ENCODE measurements at places on chromosomes 2 and 18.

- peaks cover 70% of the 10 kb centered on the region for H3K4me1 ChIP-seq
- peak overlapping the region; percentile 87 for H3K4me3 ChIP-seq
- H3K27ac ChIP-seq, result peak overlapping the region; percentile 92
- H3K27me3 ChIP-seq, result no peaks in the 10 kb centered on the region
Observed at GRCh38 chr2:64643838-64644457, 9.8 kb downstream of the SERTAD2 start.

GRCh38 chr18:23918395-23919032, 96.0 kb upstream of the TTC39C start:
- peak; percentile 58 for DNase-seq
- peaks cover 28% of the 10 kb centered on the region for H3K27me3 ChIP-seq
- H3K4me1 ChIP-seq, result peaks cover 19% of the 10 kb centered on the region

GRCh38 chr18:49924293-49924983, 111.1 kb upstream of the ACAA2 start:
- peaks cover 49% of the 10 kb centered on the region for H3K27me3 ChIP-seq
- no peak for DNase-seq
- no peaks in the 10 kb centered on the region for H3K4me1 ChIP-seq
- no peak overlapping the region for H3K4me3 ChIP-seq

DNA sequence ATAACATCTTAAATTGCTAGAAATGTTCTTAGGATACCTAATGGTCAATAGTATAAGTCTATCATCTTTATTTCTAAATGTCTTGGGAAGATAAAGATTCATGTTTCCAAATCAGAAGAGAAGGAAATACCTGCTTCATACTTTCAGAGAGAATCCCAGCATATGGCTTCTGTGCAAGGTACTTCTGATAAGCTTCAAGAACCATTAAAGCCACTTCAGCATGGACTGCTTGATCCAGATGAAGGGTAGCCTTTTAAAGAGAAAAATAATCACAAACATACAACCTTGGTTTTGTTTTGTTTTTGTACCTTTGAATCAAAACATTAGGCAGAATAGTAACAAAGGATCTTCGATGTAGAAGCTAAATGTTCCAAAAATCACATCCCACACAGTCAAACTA, 44.0 kb downstream of the EPG5 start:
- peaks cover 45% of the 10 kb centered on the region for H3K36me3 ChIP-seq
- peaks cover 1% of the 10 kb centered on the region for H3K4me1 ChIP-seq
- H3K27me3 ChIP-seq, result no peaks in the 10 kb centered on the region

DNA sequence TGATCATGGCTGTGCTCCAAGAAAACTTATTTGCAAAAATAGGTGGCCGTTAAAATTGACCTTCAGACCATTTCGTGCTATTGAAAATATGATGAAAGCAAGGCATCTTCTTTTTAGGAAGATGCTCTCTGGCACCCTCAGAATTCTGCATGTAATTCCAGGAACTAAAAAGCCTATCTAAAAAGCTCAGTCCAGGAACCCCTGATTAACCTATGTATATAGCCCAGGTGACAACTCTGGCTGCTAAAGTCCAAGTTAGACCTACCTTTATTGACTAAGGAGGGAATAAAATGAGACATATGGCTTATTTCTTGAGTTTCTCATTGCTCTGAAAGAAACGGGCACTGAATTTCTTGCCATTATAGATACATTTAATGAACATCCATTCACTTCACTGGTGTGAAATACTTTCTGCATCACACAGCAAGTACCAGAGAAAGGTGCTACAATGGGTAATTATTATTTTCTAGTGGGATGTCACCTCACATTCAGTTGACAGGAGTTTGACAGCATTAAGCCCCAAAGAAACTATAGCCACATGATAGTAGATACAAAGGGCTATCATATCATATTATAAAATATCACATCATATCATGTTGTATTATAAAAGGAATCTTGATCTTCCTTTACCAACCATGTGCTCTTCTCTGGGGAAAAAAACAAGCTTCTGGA, 83.8 kb downstream of the EPHA4 start:
- H3K27ac ChIP-seq, result no peak overlapping the region
- peaks cover 11% of the 10 kb centered on the region for H3K27me3 ChIP-seq
- H3K4me1 ChIP-seq, result no peaks in the 10 kb centered on the region
- H3K4me3 ChIP-seq, result no peak overlapping the region
- DNase-seq, result no peak

DNA sequence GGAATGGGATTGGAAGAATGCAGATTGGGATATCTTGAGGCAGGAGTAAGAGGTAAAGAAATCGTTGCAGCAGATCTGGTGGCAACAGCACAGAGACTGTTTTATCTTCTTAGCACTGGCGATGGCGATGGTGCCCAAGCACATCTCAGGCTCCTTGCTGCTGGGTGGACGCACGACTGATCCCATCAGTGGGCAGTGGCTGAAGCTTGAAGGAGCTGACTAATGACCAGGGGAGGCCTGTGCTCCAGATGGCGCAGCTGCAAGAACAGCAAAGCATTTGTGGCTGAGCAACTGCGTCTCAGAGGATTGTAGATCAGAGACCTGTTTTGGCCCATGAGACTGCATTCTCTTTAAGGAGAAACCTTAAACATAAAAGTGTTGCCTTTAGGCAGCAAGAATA, 54.6 kb downstream of the GALR1 start:
- no peak overlapping the region for H3K4me3 ChIP-seq
- no peak overlapping the region for H3K27ac ChIP-seq
- peaks cover 5% of the 10 kb centered on the region for H3K27me3 ChIP-seq

GRCh38 chr18:59909289-59910036, 9.7 kb downstream of the PMAIP1 start:
- H3K4me1 ChIP-seq, result peaks cover 52% of the 10 kb centered on the region
- H3K27me3 ChIP-seq, result no peaks in the 10 kb centered on the region
- H3K27ac ChIP-seq, result no peak overlapping the region
- peaks cover 9% of the 10 kb centered on the region for H3K36me3 ChIP-seq
- no peak for DNase-seq

DNA sequence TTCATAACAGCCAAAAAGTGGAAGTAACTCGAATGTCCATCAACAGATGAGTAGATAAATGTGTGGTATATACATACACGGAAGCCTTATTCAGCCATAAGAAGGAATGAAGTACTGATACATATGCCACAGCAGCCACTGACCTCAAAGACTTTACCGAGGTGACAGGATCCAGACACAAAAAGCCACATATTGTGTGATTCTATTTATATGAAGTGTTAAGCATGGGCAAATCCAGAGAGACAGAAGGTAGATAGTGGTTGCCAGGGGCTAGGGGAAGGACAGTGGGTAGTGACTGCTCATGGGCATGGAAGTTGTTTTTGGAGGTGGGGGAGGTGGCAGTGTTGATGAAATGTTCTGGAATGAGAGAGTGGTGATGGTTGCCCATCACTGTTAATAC, 33.9 kb downstream of the ZAP70 start:
- H3K36me3 ChIP-seq, result peaks cover 34% of the 10 kb centered on the region
- peaks cover 45% of the 10 kb centered on the region for H3K4me1 ChIP-seq
- no peak for DNase-seq
- no peak overlapping the region for H3K4me3 ChIP-seq
- no peak overlapping the region for H3K27ac ChIP-seq

- peak overlapping the region; percentile 48 for H3K4me3 ChIP-seq
- DNase-seq, result no peak
- no peaks in the 10 kb centered on the region for H3K27me3 ChIP-seq
- peaks cover 76% of the 10 kb centered on the region for H3K36me3 ChIP-seq
Observed at GRCh38 chr18:77105028-77105427, 27.6 kb downstream of the MBP start.

DNA sequence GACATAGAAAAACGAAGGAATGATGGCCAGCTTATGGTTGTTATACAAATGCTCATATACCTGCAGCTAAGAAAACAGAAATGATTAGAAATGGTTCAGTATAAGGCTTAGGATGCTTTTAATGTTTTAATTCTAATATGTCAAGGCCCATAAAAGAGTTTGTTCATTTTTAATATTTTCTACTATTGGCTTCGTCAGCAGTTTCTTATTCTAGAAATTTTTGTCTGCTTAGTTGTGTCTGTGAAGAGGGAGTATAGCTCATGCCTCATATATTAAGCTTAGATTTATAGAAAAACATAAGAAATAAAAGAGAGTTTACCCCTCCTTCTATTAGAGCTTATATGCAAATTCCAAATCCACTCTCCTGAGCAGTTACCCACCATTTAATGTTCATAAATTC, 292.6 kb downstream of the SLC8A1 start:
- H3K36me3 ChIP-seq, result no peaks in the 10 kb centered on the region
- H3K27ac ChIP-seq, result no peak overlapping the region
- no peak overlapping the region for H3K4me3 ChIP-seq
- no peaks in the 10 kb centered on the region for H3K4me1 ChIP-seq
- H3K27me3 ChIP-seq, result no peaks in the 10 kb centered on the region

DNA sequence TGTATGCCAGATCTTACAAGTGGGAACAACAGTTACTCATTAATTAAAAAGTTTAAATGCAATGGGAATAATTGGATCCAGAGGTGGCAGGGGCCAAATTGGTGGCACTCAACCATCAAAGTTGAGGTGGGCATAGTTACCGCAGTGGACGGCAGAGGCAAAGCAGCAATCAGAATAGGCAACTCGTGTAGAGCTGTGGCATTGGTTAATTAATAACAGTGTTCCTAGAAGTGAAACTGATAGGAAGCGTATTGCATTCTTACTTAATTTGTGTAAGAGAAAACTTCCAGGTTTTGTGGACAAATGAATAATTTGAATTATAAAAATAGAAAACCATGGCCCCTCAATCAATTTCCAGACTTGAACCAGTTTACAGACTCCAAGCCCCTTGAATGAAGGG, 1068.2 kb upstream of the ACVR2A start:
- H3K4me3 ChIP-seq, result no peak overlapping the region
- no peaks in the 10 kb centered on the region for H3K27me3 ChIP-seq
- H3K4me1 ChIP-seq, result no peaks in the 10 kb centered on the region
- no peak for DNase-seq

GRCh38 chr18:14086458-14087231, 45.6 kb downstream of the ZNF519 start:
- no peaks in the 10 kb centered on the region for H3K4me1 ChIP-seq
- H3K36me3 ChIP-seq, result no peaks in the 10 kb centered on the region
- no peak overlapping the region for H3K4me3 ChIP-seq
- no peak overlapping the region for H3K27ac ChIP-seq

DNA sequence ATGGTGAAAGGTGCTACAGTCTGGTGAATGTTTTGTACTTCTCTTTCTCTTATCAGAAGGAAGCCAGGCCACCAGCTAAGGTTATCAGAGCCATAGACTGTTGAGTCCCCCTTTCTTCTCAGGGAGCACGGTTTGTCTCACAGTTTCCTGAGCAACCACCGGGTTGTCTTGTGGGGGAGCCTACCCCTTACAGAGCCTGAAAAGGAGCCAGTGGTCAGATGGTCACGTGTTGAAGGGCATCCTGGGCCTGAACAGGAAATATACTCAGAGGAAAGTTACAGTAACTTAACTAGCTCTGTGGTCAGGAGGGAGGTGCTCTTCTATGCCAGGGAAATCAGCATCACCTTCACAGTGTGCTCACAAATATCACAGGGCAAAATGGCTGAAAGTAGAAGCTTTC, 11.6 kb downstream of the CD28 start:
- peaks cover 73% of the 10 kb centered on the region for H3K36me3 ChIP-seq
- peaks cover 93% of the 10 kb centered on the region for H3K4me1 ChIP-seq
- H3K27ac ChIP-seq, result peak overlapping the region; percentile 91
- peak overlapping the region; percentile 48 for H3K4me3 ChIP-seq
- no peaks in the 10 kb centered on the region for H3K27me3 ChIP-seq

GRCh38 chr18:12637393-12637792, 20.5 kb downstream of the SPIRE1 start:
- no peak for DNase-seq
- no peaks in the 10 kb centered on the region for H3K27me3 ChIP-seq
- H3K4me1 ChIP-seq, result peaks cover 19% of the 10 kb centered on the region
- no peak overlapping the region for H3K27ac ChIP-seq
- no peak overlapping the region for H3K4me3 ChIP-seq

- H3K36me3 ChIP-seq, result no peaks in the 10 kb centered on the region
- no peak overlapping the region for H3K4me3 ChIP-seq
- no peaks in the 10 kb centered on the region for H3K27me3 ChIP-seq
- H3K4me1 ChIP-seq, result peaks cover 4% of the 10 kb centered on the region
- H3K27ac ChIP-seq, result no peak overlapping the region
Observed at GRCh38 chr2:224646242-224646846, 61.2 kb upstream of the CUL3 start.
